ENCODE measurements at places on chromosomes 11 and 22. TPM values are rescaled to one million over a fixed set of nuclear protein-coding genes. Genes with fewer than 3 reads are reported as not detected.

MPEG1 gene
- not detected for total RNA-seq

EMID1 gene
- 2.9 TPM for total RNA-seq

CCDC15 gene
- 2.9 TPM for total RNA-seq

ADAMTS8 gene
- total RNA-seq = not detected

IL10RA gene
- 0.09 TPM for total RNA-seq

TSPAN18 gene
- 48.3 TPM for total RNA-seq

RAD9A gene
- 5.2 TPM for total RNA-seq

All from dermis blood vessel endothelial cell (primary cell).